ENCODE measurements at places on chromosomes 12 and 14. TPM values are rescaled to one million over a fixed set of nuclear protein-coding genes. Genes with fewer than 3 reads are reported as not detected.
A peak's percentile ranks its signal among the peaks of the same experiment; 100 is the strongest.

DNA sequence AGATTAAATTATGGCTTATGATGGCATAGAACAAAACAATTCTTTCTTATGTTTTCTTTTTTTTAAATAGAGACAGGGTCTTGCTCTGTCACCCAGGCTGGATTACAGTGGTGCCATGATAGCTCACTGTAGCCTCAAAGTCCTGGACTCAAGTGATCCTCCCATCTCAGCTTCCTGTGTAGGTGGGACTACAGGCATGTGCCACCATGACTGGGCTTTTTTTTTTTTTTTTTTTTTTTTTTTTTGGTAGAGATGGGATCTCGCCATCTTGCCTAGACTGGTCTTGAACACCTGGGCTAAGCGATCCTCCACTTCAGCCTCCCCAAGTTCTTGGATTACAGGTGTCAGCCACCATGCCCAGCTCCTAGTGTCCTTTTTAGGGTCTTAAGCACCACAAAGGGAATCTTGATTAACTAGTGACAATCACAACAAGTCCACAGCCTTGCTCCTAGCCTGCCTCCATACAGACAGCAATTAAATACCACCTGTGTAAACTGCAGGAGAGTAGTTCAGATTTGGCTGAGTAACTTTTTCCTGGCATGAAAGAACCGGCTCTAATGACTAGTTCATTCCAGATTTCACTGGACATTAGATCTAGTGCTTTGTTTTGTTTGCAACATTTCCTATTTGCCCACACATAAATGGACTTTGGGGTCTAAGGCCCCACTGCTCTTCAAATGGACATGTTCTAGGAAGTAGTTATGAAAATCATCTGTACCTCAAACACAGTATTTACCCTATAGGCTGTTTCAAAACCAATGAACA, 61.6 kb downstream of the SH2B3 start:
- no peak overlapping the region for H3K4me3 ChIP-seq
- peaks cover 38% of the 10 kb centered on the region for H3K36me3 ChIP-seq
- H3K4me1 ChIP-seq = no peaks in the 10 kb centered on the region
- no peaks in the 10 kb centered on the region for H3K27me3 ChIP-seq
- DNase-seq = no peak

DNA sequence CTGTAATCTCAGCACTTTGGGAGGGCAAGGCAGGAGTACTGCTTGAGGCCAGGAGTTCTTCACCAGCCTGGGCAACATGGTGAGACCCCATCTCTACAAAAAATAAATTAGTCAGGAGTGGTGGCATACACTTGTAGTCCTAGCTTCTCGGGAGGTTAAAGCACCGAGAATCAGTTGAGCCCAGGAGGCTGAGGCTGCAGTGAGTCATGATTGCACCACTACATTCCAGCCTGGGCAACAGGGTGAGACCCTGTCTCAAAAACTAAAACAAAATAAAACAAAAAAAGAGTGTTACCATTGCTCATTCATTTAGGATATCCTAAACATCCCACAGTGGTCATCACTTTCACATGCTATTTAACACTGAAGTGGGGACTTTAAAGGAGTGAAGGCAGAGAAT, 7.8 kb downstream of the NEK9 start:
- no peak for DNase-seq
- H3K36me3 ChIP-seq = peaks cover 10% of the 10 kb centered on the region
- H3K4me1 ChIP-seq = peaks cover 6% of the 10 kb centered on the region
- no peak overlapping the region for H3K4me3 ChIP-seq
- H3K27ac ChIP-seq = no peak overlapping the region
- no peaks in the 10 kb centered on the region for H3K27me3 ChIP-seq

SPX gene
- 0.69 TPM for total RNA-seq

GRCh38 chr12:129927316-129927900, 23.6 kb upstream of the TMEM132D start:
- H3K27me3 ChIP-seq = no peaks in the 10 kb centered on the region
- H3K36me3 ChIP-seq = no peaks in the 10 kb centered on the region
- no peak overlapping the region for H3K27ac ChIP-seq
- no peak overlapping the region for H3K4me3 ChIP-seq

NRXN3 gene
- total RNA-seq = not detected

- peaks cover 10% of the 10 kb centered on the region for H3K4me1 ChIP-seq
- H3K36me3 ChIP-seq = no peaks in the 10 kb centered on the region
- peak overlapping the region; percentile 92 for H3K4me3 ChIP-seq
- peak overlapping the region; percentile 95 for H3K27ac ChIP-seq
- DNase-seq = no peak
Measured at GRCh38 chr12:98514982-98515286, 456 bp upstream of the TMPO start.

DNA sequence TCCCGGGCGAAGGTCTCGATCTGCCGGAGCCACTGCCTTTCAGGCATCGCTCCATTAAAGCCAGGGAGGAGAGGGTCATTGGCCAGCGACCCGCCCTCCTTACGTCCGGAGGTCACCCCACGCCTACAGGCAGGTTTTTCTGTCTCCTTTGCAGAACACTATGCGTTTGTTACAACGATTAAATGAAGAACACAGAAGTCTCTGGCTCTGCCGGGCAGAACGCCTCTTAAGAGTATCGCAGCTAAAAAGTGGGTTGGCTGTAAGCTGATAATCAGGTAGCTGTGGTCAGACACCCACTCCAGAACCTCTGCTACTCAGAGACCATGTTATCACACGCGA, 15.0 kb downstream of the OTX2 start:
- H3K36me3 ChIP-seq = no peaks in the 10 kb centered on the region
- no peaks in the 10 kb centered on the region for H3K4me1 ChIP-seq
- H3K27ac ChIP-seq = no peak overlapping the region
- H3K4me3 ChIP-seq = no peak overlapping the region
- no peak for DNase-seq

DNA sequence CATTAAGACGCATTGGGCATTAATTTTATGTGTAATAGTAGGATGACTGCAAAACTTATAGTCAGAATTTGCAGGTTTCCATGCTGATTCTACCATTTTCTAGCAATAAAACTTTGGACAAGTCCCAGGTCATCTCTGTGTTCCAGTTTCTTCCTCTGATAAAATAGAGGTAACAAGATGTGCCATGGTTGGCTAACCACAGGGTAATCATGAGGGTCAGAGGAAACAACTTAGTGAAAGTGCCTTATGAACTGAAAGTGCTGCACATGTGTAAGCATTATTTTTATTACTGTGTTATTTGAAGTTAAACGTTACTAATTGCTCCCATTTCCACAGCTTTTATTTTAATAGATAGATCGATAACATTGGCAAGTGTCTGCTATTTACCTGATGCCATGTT, 21.1 kb downstream of the SMCO2 start:
- H3K4me1 ChIP-seq = no peaks in the 10 kb centered on the region
- H3K27ac ChIP-seq = no peak overlapping the region
- no peak overlapping the region for H3K4me3 ChIP-seq
